Ovary (tissue), 10 donors: ENCODE measurements at places on chromosomes 5 and 9. TPM values are rescaled to one million over a fixed set of nuclear protein-coding genes. Genes with fewer than 3 reads are reported as not detected.

- DNase-seq, result no peak
Measured at GRCh38 chr5:148685520-148686134, 31.3 kb upstream of the HTR4 start.

Gene STK32A
- total RNA-seq, result 9.0 TPM

DNA sequence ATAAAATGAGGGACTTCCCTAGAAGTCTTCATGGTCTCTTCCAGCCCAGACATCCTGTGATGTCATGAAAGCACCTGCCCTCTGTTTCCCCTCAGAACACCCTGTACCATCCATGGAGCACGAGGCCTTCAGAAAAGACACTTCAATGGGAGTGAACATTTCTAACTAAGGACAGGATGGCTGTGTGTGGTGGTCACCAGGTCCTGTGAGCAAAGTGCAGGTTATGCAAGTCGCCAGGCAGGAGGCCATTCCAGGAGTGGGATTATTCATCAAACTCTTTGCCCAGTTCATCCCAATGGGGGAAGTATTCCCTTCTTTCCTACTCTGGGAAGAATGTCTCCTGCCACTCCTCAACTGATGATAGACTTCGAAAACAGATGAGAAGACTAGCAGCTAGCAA lies 80.5 kb downstream of the SLC1A3 start:
- no peak for DNase-seq

DNA sequence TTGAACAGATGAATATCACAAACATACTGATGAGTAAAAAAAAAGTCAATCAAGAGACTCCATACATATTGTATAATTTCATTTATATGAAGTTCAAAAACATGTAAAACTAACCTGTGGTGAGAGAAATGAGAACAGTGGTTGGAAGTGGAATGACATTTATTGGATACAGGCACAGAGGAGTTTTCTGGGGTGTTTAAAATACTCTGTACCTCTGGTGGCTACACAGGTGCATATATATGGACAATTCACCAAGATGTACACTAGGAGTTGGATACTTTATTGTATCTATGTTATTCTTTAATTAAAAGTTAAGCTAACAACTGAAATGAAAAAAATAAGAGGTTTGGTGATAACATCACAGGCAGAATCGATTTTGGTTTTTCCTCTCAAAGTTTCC lies 14.1 kb downstream of the FOXD1 start:
- no peak for DNase-seq

Gene CTNNA1
- 278 TPM for total RNA-seq

- DNase-seq, result no peak
Measured at GRCh38 chr9:72996684-72997314, 43.9 kb upstream of the ALDH1A1 start.

GRCh38 chr9:98657897-98658296 lies 50.8 kb downstream of the GABBR2 start:
- no peak for DNase-seq

DNA sequence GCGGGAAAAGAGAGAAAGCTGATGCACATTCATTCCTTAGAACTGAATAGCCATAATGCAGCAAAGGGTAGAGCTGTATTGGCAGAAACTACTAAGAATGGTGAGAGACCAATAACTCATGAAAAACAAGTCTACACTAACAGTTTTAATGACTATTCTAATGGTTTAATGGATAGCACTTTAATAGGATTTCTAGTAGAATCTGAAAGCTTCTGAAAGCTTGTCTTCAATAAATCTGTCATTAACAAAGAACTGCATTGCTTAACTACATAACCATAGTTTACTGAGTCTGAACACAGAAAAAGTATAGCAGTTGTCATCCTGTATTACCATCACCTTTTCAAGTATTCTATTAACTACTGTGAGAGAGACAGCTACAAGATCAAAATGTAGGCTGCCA lies 617.8 kb upstream of the DMAC1 start:
- no peak for DNase-seq

DNA sequence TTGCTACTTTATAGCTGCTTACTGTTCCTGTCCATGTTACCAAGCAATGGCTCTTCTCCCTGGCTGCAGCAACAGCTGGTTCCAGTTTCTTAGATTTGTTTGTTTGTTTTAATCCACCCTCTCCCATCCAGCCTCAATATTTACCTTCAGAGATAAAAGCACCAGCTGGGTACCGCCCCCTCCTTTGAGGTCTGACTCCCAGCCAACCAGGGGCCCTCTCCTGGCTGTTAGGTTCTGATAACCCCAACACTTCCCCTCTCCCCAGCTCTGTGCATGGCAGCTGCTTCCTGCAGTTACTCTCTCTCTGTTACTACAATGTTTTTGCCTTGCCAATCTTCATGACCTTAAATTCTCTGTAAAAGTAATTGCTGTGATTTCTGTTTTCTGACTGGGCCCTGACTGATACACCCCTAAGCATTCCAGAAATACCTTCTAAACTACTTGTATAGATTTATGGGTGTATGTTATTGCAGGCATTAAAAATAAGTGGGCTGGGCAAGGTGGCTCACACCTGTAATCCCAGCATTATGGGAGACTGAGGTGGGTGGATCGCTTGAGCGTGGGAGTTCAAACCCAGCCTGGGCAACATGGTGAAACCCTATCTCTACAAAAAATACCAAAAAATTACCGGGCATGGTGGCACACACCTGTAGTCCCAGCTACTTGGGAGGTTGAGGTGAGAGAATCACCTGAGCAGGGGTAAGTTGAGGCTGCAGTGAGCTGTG lies 2.6 kb upstream of the GCNT1 start:
- no peak for DNase-seq

Gene PRLR
- total RNA-seq, result 3.6 TPM

DNA sequence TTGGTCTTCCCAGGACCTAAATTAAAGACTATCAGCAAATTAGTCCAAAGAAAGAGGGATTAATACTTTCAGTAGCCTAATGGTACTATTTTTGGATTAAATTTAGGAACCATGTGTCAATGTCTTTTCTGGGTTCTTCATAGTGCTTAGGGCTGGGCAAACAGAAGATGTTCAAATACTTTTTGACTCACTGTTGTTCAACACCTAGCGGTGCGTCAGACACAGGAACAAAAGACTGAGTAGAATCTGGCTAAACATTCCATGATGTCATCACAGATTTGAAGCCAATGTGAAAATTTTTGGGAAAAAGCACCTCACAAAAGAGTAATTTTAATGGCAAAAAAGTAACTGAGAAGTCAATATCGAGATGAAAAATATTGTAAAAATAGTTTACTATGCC lies 544.4 kb downstream of the EFNA5 start:
- no peak for DNase-seq

DNA sequence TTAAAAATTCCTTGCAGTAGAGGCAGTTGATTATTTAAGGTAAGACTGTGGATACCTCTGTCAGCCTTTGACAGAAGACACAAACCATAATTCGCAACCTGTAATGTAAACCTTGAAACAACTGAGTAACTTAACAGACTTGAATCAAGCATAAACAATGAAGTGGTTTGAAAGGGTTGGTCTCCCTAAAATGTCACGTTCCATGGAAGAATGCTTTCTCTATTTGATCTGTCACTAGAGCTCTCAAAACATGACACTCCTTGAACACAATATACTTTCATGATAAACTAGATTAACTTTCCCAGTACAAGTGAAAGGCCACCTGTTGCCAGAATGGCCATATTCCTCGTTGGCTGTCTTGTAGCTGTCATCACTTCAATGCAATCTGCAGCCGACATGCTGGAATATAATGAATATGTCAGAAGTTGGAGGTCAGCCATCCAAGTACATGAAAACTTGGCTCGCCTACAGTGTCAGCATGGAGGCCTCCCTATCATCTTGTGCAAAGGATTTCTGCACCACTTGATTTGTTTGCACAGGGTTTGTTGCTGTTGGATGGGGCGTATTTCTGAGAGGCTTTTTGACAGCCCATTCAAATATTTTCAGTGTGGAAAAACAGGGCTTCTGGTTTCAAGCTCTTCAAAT lies 228.0 kb downstream of the TLE4 start:
- DNase-seq, result no peak

DNA sequence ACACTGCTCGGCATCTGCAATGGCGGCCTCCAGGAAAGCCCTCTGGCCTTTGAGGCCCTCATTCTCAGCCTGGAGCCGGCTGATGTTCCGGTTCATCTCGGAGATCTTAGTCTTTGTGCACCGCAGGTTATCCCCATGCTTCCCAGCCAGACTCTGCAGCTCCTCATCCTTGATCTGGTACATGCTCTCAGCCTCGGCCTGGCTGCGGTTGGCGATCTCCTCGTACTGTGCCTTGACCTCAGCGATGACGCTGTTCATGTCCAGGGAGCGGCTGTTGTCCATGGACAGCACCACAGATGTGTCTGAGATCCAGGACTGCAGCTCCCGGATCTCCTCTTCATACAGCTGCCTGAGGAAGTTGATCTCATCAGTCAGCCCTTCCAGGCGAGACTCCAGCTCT lies 21.9 kb downstream of the CEP120 start:
- DNase-seq, result no peak

DNA sequence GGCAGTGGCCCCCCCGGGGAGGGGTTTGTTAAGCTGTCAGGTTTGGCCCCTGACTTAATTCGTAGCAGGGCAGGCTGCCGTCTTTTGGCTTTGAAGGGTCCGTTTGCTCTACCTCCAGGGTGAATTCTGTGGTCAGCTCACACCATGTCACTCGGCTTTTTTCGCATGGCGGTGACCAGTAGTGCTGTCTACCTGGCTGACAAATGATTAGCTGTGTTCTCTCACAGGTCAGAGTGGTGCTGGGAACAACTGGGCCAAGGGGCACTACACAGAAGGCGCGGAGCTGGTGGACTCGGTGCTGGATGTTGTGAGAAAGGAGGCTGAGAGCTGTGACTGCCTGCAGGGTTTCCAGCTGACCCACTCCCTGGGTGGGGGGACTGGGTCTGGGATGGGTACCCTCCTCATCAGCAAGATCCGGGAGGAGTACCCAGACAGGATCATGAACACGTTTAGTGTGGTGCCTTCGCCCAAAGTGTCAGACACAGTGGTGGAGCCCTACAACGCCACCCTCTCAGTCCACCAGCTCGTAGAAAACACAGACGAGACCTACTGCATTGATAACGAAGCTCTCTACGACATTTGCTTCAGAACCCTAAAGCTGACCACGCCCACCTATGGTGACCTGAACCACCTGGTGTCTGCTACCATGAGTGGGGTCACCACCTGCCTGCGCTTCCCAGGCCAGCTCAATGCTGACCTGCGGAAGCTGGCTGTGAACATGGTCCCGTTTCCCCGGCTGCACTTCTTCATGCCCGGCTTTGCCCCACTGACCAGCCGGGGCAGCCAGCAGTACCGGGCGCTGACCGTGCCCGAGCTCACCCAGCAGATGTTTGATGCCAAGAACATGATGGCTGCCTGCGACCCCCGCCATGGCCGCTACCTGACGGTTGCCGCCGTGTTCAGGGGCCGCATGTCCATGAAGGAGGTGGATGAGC lies 1.4 kb downstream of the TUBB4B start:
- DNase-seq, result no peak

DNA sequence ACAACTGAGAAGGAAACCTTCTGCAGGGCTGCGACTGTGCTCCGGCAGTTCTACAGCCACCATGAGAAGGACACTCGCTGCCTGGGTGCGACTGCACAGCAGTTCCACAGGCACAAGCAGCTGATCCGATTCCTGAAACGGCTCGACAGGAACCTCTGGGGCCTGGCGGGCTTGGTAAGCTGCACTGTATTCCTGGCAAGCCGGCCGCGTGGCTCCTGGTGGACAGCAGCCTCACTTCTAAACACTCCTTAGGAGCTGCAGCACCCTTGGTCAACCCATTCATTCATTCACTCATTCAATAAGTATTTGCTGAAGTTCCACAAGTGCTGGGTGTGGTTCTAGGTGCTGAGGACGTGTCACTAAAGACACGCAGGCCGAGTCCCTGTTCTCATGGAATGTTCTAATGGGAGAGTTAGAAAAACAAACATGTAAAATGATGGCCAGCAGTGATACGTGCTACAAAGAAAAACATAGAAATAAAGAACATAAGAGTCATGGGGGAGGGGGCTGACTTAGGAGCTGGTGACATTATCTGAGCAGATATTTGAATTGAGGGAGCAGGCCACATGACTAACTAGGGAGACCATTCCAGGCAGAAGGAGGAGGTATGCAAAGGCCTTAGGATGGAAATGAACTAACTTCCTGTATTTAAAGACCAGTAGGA lies 6.1 kb downstream of the IL4 start:
- no peak for DNase-seq

Gene CTSL
- total RNA-seq, result 110 TPM

Gene SLC6A7
- total RNA-seq, result not detected

Gene HNRNPH1
- total RNA-seq, result 679 TPM

DNA sequence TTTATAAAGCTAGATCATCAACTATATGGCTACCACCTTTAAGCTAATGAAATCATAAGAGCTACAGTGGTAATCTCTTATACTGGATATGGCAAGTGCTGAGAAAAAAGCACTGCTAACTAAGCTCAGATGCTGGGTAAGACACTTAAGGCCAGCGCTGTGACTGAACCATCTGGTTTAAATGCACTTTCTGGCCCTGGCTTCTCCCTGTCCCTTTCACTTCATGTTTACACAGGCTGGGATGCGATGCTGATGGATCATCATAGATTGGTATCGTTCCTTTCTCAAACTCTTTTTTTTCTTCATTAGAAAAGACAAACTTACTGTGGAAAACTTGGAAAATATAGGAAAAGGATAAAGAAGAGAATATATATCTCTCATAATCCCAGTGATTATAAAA lies 52.3 kb downstream of the KIF24 start:
- no peak for DNase-seq

DNA sequence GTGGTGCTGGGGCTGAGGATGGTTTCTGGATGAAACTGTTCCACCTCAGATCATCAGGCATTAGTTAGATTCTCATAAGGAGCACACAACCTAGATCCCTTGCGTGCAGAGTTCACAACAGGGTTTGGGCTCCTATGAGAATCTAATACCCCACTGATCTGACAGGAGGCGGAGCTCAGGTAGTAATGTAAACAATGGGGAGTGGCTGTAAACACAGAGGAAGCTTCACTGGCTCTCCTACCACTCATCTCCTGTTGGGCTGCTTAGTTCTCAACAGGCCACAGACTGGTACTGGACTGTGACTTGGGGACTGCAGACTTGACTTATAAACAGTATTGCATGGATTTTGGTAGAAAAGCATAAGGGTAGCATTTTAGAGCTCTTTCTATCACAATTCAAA lies 870.7 kb upstream of the CDH10 start:
- no peak for DNase-seq

- no peak for DNase-seq
Measured at GRCh38 chr5:169011451-169011850, 289.5 kb downstream of the SLIT3 start.

DNA sequence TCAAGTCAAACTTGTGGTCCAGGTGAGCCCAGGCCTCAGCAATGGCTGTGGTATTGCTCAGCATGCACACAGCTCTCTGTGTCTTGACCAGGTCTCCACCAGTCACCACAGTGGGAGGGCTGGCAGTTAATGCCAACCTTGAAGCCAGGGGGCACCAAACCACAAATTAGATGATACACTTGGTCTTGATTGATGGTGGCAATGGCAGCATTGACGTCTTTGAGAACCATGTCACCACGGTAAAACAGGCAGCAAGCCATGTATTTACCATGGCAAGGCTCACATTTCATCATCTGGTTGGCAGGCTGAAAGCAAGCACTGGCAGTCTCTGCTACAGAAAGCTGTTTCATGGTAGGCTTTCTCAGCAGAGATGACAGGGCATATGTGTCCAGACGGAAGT lies 40.0 kb downstream of the NIM1K start:
- no peak for DNase-seq

Gene TOR4A
- total RNA-seq, result 16.3 TPM

GRCh38 chr9:129410226-129410625 lies 210.7 kb downstream of the C9orf50 start:
- no peak for DNase-seq

Gene C9orf50
- not detected for total RNA-seq
